ENCODE measurements at places on chromosomes 12 and 14. TPM values are rescaled to one million over a fixed set of nuclear protein-coding genes. Genes with fewer than 3 reads are reported as not detected.

The TSPAN11 gene
- total RNA-seq, result not detected

The TEX22 gene
- 2.6 TPM for total RNA-seq

The PTPRR gene
- total RNA-seq, result not detected

The RERG gene
- total RNA-seq, result not detected

The CIDEB gene
- total RNA-seq, result 38.4 TPM

The NTN4 gene
- total RNA-seq, result 0.25 TPM

The MYH7 gene
- total RNA-seq, result 0.05 TPM

The APOF gene
- not detected for total RNA-seq

The C14orf180 gene
- total RNA-seq, result not detected

The LTBP2 gene
- total RNA-seq, result 0.28 TPM

The ADSS1 gene
- 1.2 TPM for total RNA-seq

The SCNN1A gene
- total RNA-seq, result 0.78 TPM

The LRRC10 gene
- total RNA-seq, result not detected

The TCL1B gene
- total RNA-seq, result not detected

The C12orf54 gene
- total RNA-seq, result not detected

The IRAK3 gene
- 1.8 TPM for total RNA-seq

The B3GNT4 gene
- 2.6 TPM for total RNA-seq

The ANKRD33 gene
- total RNA-seq, result not detected

The PTPRB gene
- total RNA-seq, result not detected

The SLC10A1 gene
- total RNA-seq, result not detected

The TPPP2 gene
- not detected for total RNA-seq

The IAPP gene
- total RNA-seq, result not detected

The TAS2R31 gene
- 1.9 TPM for total RNA-seq

The NTS gene
- total RNA-seq, result not detected

The NFATC4 gene
- not detected for total RNA-seq

The MAP1LC3B2 gene
- total RNA-seq, result 0.83 TPM

Measured in activated CD4-positive, alpha-beta memory T cell treated with anti-CD3 and anti-CD28 coated beads, Interleukin-2, amount 10 ng/mL, durations not matched to agents 7 days and 5 days (primary cell).